Effector memory CD4-positive, alpha-beta T cell (primary cell): ENCODE measurements at places on chromosomes 4 and X.

DNA sequence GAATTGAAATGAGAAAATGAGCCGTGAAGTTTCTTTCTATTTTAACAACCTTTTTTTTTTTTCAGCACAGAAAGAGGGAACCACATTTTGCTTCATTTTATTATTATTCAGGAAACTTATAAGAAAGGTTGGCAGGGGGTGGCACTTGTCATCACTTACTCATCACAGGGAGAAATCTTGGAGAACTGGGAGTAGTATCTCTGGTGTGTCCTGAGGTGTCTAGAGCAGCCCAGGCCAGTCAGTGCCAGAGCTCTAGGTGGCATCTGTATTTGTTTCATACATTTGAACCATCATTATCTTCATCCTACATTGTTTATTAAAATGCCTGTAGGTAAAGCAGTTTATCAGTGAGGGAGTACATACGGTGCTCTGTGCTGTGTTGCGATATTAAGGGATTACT lies 43.8 kb upstream of the ARHGAP24 start:
- H3K36me3 ChIP-seq: no peaks in the 10 kb centered on the region
- H3K27me3 ChIP-seq: no peaks in the 10 kb centered on the region
- no peak overlapping the region for H3K27ac ChIP-seq
- no peak for DNase-seq
- no peaks in the 10 kb centered on the region for H3K4me1 ChIP-seq
- no peak overlapping the region for H3K4me3 ChIP-seq

DNA sequence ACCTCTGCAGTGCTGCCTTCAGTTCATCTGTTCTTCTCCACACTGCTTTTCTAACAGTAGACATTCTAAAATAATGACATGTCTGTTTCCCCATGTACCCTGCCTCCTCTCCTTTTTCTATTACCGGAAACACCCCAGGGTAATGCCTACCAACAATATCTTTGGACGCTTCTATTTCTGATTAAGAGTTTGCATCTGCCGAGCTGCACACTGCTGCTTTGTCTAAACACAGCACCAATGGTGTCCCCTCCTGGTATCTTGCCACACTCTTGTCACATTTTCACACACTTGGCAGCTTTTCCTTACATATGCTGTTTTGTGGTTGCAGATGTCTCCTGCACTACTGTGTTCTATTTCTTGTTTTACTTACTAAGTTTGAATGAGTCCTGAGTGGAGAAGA lies 288.8 kb downstream of the GRIA2 start:
- no peak overlapping the region for H3K4me3 ChIP-seq
- H3K36me3 ChIP-seq: no peaks in the 10 kb centered on the region
- no peaks in the 10 kb centered on the region for H3K27me3 ChIP-seq
- H3K4me1 ChIP-seq: no peaks in the 10 kb centered on the region
- no peak overlapping the region for H3K27ac ChIP-seq
- DNase-seq: no peak

DNA sequence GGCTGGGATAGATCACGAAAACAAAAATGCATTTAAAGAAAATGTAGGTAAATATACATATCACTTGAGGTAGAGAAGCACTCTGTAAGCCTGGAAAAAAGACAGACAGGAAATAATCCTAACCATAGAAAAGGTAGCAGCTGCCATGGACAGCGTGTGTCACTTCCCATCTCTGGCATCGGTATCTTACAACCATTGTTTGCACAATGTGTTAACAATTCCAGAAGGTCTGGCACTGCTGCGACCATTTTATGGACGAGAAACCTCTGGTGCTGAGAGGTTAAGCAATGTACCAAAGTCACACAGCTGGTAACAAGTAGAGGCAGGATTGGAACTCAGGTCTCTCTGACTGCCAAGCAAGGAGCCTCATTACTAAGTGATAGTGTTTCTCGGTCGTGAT lies 1.7 kb upstream of the MTNR1A start:
- no peak for DNase-seq
- no peaks in the 10 kb centered on the region for H3K27me3 ChIP-seq
- no peak overlapping the region for H3K27ac ChIP-seq
- H3K36me3 ChIP-seq: no peaks in the 10 kb centered on the region
- H3K4me3 ChIP-seq: no peak overlapping the region

DNA sequence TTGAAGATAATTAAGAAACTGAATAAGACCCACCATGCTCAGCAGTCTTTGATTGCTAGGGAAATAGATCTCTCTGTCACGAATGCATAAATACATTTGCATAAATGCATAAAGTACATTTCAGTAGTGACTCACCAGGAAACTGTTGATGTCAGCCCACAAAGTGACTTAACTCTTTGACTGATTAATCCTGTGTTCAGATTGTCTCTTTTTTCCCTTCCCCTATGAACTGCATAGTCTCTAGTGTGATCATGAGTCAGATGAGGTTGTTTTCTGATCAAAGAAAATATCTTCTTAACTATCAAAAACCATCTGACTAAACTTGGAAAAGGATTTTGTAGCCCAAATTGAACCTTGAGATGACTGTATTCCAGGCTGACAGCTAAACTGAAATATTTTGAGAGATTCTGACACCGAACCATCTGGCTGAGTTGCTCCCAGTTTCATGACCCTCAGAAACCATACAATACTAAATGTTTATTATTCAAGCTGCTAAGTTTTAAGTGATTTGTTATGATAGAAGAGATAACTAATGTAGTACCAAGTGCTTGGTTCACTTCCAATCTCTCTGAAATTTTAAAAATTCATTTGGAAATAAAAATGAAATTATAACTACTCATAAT lies 1381.5 kb upstream of the AGA start:
- no peak for DNase-seq
- no peaks in the 10 kb centered on the region for H3K4me1 ChIP-seq
- H3K36me3 ChIP-seq: no peaks in the 10 kb centered on the region
